GM23338 (cell line): ENCODE measurements at places on chromosomes 7 and 10.

- DNase-seq, result no peak
These were observed 108.6 kb upstream of the PDE1C start for GRCh38 chr7:32178677-32179366.

- DNase-seq, result peak; percentile 75
These were observed 9.4 kb downstream of the CLDN12 start for GRCh38 chr7:90412458-90413184.

- peak; percentile 60 for DNase-seq
These were observed 244.5 kb upstream of the ANKRD30A start for GRCh38 chr10:36880898-36881297.

GRCh38 chr7:51101111-51101757 lies 215.4 kb downstream of the COBL start:
- DNase-seq, result no peak

- no peak for DNase-seq
These were observed 46.1 kb upstream of the SEPTIN7 start for GRCh38 chr7:35754741-35755140.

DNA sequence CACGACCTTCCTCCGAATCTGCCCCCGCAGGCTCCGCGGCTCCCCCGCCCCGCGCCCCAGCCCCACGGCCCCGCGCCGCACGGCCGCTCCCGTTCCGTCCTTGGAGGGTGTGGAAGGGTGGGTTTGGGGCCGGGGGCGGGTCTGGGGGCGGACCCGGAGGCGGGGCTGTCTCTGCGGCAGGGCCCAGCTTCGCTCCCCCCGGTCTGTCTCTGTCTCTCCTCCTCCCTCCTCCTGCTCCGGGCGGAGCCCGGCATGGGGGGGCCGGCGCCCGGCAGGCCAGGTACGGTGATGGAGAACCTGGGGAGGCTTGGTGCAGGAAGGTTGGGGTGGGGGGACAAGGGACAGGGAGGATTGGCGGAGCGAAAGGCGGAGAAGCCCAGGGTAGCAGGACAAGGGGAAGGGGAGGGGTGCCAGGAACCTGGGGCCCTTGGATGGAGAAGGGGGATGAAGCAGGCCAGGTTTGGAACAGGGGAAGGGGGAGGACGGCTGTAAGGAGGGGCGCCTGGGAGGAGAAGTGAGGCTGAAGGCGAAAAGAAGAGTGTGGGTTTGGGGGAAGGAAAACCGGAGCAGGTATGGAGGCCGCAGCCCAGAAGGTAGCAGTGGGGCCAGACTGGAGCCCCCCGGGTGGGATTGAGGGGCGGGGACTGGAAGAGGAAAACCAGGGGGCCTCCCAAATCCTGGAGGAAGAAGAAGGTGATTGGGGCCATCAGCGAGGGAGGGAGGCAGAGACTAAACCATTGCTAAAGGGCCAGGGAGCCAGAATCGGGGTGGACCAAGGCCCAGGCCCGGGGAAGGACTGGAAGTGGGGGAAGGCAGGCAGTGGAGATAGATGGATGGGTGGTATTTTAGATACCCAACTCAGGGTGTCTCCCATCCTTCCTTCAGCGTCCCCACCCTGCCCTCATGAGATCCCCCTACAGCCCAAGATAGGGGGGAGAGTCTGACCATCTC lies at the start of gene NYAP1:
Gene NYAP1, plus strand, starts transcription at position 206 of the 951 bp plus-strand sequence. CDS start 1,385 bp downstream, outside the sequence.
- peak; percentile 72 for DNase-seq

- DNase-seq, result no peak
These were observed 1005.8 kb downstream of the GATA3 start for GRCh38 chr10:9060314-9060713.

- no peak for DNase-seq
These were observed 7.1 kb downstream of the FGFR2 start for GRCh38 chr10:121591186-121591585.

DNA sequence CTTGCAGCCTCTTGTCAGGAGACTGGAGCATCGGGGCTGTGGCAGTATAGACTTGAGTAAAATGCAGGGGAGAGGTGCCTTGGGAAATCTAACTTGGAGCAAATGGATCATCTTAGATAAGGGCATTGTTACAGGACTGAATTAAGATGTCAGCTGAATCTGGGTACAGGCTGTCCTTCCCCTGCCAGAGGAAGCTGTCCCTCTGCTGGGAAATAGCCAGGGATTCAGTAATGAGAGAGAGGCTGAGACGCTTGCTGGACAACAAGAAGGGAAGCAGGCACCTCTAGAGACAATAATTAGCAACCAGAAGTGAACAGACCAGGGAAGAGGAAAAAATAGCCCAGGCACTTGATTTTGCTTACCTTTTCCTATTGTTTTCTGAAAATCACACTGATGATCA lies 20.7 kb upstream of the RAPGEF5 start:
- no peak for DNase-seq

DNA sequence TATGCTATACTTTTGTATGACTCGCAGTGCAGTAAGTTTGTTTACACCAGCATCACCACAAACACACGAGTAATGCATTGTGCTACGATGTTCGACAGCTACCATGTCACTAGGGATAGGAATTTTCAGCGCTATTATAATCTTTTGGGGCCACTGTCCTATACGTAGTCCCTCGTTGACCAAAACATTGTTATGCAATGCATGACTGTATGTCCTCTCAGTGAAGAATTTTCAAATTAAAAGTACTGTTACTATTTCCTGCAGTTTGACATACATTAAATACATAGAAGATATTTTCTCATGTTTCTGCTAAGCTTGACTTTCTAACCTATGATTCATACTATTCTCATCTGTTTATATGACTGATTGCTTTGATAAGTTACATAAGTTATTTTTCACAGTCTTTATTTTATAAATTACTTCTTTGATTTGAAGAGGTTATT lies 203.6 kb downstream of the VTI1A start:
- DNase-seq, result no peak

DNA sequence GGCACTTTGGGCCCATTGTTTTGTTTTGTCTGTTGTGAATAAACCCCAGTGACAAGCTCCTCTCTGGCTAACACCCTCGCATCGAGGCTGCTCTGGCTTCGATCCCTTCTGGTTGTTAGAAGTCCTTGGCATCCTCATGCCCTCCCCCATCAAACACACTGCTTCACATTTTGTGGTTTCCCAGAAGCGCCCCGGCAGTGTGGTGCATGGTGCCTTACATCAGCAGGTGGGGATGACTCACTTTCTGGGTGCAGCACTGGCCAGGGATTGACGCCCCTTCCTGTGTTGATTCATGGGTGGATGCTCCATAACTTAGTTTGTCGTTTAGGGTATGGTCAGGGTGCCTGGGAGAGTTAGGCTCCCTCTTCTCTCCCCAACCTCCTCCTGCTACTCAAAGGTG lies 51.4 kb downstream of the PLPP4 start:
- DNase-seq, result no peak

DNA sequence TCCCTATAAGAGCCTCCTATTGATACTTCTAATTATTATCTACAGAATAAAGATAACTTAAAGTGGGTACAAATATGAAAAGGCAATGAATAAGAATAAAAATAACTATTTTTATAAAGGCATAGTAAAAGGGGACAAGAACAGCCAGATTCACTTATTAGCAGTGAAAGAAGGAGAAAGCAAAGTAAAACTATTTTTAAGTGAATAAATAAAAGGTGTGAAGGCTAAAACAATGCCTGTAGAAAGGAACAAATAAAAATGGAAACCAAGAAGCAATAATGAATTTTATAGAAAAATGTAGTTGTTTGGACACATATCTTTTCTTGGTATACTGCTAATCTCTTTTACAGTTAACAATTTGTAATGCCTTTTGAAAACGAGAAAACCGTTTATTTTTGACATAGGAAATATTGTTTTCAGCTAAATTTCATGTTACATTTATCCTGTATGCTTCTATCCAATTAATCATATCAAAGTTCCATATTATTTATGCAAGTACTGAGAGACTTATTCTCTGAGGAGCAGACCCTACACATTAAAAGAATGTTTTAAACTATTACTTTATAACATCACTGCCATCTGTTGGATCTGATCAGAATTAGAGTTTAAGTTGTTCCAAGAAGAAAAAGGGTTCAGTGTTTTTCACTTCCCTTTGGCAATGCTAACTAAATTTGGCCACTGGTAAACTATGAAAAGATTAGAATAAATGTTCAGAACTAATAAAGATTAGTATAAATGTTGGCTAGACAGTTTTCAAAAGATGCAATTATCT lies 59.1 kb downstream of the ARMC3 start:
- DNase-seq, result peak; percentile 47

DNA sequence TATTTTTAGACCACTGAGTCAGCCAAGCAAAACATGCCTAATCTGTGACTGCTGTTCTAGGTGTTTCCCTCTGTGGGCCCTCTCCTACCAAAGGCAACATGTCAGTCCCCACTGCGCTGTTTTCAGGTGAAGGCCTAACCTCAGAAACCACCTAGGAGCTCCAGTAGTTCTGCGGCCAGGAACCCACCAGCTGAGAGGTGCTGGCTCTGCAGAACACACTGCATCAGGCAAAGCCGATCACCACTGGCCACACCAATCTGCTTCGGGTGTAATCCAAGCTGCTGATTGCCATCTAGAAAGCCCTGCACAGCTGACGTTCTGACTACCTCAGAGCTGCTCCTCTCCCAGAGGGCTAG lies 14.9 kb downstream of the CAMK2G start:
- DNase-seq, result no peak

DNA sequence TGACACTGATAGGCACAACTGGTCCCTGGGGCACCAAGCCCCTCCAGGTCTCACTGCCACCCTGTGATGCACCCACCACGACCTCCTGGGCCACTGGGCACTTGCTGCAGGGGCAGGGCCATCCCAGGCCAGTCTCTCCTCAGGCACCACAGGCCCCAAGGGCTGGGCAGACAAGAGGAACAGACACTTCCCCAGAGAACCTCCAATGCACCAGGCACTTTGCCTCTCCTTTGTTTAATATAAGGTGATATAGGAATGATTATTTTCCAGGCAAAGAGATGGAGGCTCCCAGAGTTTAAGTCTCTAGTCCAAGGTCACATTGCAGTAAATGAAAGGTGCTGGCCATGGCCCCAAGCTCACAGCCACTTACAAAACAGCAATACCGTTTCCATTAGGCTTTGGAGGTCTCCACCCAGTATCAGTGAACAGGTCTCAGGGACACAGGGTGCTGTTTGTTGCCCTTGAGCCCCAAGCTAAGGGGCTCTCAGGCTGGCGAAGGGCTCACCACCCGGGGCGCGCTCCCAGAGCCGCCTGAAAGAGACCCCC lies 4.5 kb downstream of the DEPP1 start:
- DNase-seq, result no peak
